ENCODE measurements at places on chromosomes 2 and 18.

DNA sequence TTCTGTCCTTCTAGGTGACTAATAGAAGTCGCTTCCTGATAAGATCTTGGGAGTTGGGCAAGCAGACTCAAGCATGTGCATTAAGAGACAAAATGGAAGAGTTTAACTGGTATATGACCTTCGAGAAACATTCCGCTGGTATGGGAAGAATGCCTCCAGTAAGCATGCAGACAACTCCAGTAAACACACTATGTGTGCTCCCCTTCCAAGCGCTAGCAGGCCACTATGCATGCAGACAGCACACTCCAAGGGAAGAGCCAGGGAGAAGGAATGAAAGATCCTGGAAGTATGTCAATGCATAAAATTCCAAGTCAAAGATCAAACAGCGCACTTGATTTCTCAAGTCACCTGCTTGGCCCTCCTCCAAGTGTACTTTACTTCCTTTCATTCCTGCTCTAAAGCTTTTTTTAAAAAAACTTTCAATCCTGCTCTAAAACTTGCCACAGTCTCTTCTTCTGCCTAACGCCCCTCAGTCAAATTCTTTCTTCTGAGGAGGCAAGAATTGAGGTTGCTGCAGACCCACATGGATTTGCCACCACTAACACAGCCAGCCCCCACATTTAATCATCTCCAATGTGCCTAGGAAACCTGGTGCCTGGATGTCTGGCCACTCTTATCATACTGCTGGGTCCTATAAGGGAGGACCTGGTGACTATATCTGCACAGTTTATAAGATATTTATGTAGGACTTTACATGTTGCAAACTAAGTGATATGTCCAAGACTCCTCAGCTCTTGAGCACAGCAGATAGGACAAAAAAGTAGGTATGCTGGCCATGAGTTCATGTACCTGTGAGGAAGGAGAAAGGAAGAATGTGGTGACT lies 239.8 kb downstream of the PDE11A start:
- no peak for DNase-seq

DNA sequence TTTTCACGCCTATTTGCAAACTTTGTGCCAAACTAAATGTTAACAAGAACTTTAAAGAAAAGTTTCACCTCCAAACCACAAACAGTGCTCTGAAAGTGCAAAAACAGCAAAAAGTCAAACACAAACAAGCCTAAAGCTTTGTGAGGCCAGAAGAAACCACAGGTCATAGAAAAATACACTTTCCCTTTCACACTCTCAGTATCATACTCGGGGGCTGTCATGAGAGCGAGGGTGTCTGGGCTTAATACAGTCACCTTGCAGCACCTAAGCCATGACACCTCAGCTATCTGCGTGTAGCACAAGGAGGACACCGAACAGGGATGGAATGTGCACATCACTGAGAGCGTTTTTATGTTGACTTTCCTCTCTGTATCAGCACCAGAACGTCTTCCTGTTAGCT lies 26.6 kb upstream of the SEH1L start:
- DNase-seq, result no peak

DNA sequence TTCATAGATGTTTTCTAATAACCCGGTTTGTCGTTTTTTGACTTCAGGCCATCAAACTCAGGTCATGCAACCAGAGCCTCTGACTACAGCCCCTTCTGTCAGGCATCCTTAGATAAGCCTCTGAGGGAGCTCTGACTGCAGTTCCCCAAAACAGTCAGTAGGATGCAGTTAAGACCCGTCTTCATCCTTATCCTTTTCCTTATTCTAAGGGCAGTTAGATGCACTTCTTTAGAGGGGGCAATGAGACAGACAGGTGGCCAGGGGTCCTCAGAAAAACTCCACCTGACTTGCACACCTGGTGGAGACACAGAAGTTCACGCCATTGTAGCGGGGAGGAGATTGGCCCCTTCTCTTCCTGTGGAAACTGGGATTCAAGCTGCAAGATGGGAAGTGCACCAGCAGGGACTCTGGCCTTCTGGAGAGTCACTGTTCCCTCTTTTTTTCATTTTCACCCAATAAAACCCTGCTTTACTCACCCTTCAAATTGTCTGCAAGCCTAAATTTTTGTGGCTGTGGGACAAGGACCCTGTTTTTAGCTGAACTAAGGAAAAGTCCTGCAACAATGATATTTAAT lies 104.8 kb upstream of the TFPI start:
- DNase-seq, result peak; percentile 76

GRCh38 chr18:76621782-76622495 lies 126.9 kb upstream of the ZNF516 start:
- peak; percentile 79 for DNase-seq

DNA sequence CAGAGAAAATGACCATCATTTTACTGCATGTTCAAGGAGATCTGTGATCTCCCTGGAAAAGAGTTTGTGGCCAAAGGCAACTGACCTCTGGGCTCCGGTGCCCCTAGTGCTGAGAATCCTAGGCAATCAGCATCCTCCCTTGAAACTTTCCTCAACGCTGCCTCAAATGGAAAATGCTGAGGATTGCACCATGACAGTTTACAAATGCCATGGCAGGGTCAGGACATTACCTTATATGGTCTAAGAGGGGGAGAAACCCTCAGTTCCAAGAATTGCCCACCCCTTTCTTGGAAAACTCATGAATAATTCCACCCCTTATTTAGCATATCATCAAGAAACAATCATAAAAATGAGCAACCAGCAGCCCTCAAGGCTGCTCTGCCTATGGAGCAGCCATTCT lies 48.3 kb downstream of the ALPK2 start:
- peak; percentile 73 for DNase-seq

- peak; percentile 39 for DNase-seq
These were observed 42.3 kb upstream of the MRPL33 start for GRCh38 chr2:27729198-27729597.

GRCh38 chr2:96514521-96514920 lies 9.4 kb upstream of the NEURL3 start:
- no peak for DNase-seq

- no peak for DNase-seq
These were observed 87.5 kb downstream of the TRIB2 start for GRCh38 chr2:12804091-12804856.

DNA sequence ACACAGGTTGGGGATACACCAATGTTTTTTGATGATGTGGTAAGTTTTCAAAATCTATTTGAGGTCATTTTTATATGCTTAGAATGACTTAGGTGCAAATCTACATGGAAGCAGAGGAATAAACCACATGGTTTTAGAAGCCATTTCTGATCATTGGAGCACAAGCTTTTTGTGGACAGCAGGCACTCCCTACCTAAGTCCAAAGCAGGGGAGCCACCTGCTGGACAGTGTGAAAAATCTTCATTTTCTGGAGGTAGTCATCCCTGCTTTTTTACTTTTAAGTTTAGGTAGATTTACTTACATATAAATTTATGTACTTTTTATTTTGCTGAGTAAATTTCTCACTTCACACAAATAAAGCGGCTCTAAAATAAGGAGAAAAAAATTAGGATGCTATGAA lies 323.2 kb downstream of the PLCL1 start:
- peak; percentile 87 for DNase-seq

DNA sequence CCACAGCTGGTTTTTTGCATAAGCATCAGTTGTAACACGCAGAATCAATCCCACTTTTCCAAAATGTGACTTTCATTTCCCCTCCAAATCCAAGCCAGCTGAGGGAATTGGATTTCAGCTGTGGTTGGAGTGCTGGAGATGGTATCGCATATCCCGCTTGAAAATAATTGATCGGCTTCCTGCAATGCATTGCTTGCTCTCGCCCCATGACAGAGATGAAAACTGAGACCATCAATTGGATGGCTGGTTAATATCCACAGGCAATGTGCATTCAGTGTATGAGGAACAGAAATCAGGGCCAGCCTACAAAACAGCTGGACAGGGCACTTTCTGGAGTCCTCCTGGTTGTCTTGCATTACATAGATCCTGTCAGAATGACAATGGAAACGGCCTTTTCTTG lies 135.3 kb downstream of the MAIP1 start:
- no peak for DNase-seq

DNA sequence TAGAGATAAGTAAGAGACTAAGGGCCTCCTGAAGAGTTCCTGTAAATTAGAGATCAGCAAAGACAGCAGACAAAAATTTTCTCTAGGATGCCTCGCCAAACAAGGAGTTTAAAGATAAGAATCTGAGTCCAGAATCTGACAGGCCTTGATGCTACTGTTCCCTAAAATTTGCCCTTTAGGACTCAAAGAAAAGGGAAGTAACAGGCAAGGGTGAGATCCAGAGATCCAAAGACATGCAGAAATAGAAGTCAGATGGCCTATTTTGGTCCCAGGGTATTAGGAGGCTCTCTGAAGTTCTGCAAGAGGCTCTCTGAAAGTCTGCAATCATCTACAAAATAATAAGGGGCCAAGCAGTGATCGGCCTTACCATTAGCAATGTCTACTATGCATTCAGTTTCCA lies 33.0 kb downstream of the GALNT5 start:
- DNase-seq, result no peak

- DNase-seq, result peak; percentile 79
These were observed 156.8 kb upstream of the UBE2E3 start for GRCh38 chr2:180823546-180824141.

DNA sequence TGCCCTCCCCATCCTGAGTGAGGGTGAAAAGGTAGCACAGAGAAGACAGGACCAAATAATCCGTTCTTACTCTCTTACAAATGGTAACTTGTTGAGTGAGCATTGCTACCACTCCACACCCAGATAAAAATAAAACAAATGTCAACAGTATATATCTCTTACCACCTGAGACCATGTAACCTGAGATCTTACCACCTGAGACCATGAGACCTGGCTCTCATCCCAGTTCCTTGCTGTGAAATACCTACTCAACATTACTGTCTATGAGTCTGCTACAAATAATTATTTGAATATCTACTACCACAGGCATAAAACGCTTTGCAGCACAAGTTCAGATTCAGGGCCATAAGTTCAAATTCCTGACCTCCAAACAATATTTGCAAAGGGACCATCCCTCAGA lies 234.7 kb downstream of the C1D start:
- DNase-seq, result no peak

GRCh38 chr2:7620255-7620654 lies 703.0 kb downstream of the RNF144A start:
- no peak for DNase-seq

DNA sequence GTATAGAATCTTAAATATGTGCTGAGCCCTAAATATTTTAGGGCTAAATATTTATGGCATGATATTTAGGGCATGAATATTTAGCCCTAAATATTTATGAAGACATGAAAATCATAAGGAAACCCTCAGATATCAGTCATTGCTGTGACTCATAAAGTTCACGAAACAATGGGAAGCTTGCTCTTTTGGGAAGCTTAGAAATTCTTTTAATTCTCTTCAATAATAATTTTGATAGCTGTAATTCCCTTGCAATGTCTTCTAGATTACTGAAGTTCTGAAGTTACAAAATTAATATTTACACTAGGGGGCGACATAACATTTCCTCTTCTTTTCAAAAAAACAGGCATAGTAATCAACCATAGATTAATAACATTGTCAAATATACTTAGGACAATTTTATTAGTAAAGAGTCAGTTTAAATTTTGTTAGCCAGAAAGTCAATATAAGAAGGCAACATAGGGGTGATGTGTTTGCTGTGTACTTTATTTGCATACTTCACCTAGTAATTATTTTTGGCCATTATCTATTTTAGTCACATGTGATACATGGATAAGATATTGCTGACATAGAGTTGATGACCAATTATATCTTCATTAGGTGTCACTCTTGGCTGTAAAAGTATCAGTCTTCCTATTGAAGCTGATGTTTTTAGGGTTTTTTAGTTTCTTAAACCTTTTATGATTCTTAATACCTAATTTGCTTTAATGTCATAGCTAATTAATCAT lies 13.2 kb downstream of the ZNF804A start:
- peak; percentile 56 for DNase-seq

DNA sequence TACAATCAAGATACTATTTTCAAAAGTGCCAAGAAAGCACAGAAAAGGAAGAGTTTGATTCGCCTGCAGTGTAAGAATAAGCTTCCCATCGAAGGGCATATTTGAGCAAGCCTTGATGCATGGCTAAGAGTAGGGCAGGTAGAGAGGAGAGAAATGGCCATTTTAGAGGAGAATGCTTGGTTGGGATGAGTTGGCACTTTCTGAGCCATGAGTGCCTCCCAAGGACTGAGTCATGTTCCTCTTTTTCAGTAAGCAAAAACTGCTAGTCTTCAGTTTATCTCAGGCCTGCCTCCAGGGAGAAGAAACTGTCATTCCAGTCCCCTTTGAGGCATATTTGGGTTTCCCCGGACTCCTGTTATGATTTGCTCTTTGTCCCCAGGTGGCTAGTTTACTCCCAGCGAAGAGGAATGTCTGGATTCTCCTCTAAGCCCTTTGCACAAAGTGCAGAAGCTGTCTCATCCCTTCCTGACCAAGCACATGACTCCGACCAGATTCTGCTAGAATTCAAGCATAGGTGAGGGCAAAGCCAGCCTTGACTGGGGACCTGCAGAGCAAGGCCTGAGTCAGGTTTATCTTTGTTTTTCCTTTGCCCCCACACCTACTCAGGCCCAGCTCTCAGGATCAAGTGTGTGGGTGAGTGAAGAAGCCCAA lies 115.2 kb downstream of the TTC32 start:
- peak; percentile 62 for DNase-seq

GRCh38 chr18:2884706-2885285 lies 38.0 kb downstream of the EMILIN2 start:
- no peak for DNase-seq

DNA sequence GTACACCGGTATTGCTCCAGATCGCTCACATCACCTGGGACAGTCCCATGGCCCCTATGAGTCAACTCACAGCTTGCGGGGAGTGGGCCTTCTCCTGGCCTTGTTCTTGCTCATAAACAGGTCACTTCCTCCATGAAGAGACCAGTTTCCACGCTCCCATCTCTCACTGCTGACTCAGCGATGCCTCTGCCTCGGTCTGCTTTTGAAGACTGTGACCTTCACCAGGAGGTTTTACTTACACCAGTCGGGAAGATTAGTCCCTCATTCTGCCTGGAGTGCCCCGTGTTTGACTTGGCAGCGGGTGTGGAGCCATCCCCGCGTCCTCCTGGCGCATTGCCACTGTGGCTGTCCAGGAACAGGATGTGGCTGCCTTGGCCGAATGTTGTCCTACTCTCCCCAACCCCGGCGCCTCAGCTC lies 159.8 kb downstream of the RHBDD1 start:
- peak; percentile 94 for DNase-seq

- DNase-seq, result no peak
These were observed 1.5 kb upstream of the ZNF397 start for GRCh38 chr18:35239314-35239713.

- DNase-seq, result no peak
These were observed 1.0 kb upstream of the ANKRD62 start for GRCh38 chr18:12092398-12093229.

- DNase-seq, result peak; percentile 77
These were observed at the start of gene DOK6 for GRCh38 chr18:69400253-69400975. Gene DOK6 (plus strand): TSS chr18:69400888.

GRCh38 chr18:12018861-12019260 lies 37.6 kb downstream of the IMPA2 start:
- no peak for DNase-seq

DNA sequence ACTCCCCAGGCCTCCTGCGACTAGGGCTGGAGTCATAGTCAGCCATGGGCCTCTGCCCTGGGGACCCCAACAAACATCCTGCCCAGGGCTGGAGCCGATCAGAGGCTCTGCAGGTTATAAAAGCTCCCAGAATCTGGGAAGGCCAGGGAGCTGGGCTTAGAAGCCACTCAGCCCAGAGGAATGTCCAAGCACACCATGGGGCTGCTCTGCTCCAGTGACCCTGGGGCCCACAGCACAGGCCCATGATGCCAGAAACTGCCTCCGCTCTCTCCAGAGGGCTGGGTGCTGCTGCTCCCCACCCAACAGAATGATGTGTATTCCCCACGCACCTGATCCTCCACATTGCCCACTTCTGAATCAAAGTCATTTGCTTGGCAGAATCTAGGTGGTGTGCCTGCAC lies 88.5 kb downstream of the ARMC9 start:
- DNase-seq, result peak; percentile 46

Data from choroid plexus epithelial cell (primary cell).